Kidney tubule cell (primary cell): ENCODE measurements at places on chromosomes 11 and 22.

- peak; percentile 70 for DNase-seq
Measured at GRCh38 chr22:41447435-41448188, 1.0 kb upstream of the TOB2 start.

- DNase-seq, result no peak
Measured at GRCh38 chr11:70246196-70246595, 24.3 kb upstream of the PPFIA1 start.

DNA sequence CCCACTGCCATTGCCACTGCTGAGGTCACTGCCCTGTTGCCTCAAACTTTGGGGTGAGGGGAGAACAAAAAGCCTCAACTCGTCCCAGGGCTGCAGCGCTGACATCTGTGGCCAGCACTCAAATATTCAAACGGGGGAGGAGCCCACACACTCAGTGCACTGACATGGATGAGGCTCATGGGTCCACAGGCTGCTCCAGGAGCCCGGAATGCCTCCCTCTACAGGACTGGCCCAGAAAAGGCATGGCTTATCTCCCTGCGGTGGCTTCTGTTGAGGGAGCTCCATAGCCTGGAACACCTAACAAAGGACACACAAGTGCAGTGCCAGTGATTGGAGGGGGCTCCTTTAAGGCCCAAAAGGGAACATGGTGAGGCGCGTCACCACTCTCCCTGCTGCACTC is 341.1 kb upstream of the LUZP2 start:
- no peak for DNase-seq

- peak; percentile 83 for DNase-seq
Measured at GRCh38 chr11:104946907-104947306, 21.5 kb downstream of the CASP4 start.

DNA sequence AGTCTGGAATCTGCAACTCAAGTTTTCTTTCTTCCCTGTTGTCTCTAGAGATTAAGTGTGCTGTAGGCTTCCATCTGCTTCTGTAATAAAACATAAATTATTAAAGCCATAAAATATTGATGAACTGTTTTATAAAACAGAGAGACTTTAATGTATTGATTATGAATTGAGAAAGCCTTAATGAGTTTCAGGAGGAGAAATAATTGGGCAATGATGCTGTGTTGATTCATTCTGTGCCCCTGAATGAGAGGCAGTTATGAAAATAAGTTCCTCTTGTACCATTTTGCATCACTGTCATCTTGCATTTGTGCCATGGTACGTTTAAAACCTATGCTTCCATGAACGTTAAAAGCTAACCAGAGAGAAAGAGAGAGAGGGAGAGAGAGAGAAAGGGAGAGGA is 194.1 kb upstream of the LARGE1 start:
- DNase-seq, result no peak

GRCh38 chr11:15683528-15683927 is 568.8 kb downstream of the INSC start:
- DNase-seq, result no peak

GRCh38 chr11:69343401-69344321 is 49.7 kb downstream of the MYEOV start:
- DNase-seq, result no peak

GRCh38 chr11:8019314-8020243 is 32.4 kb downstream of the EIF3F start:
- DNase-seq, result peak; percentile 17

DNA sequence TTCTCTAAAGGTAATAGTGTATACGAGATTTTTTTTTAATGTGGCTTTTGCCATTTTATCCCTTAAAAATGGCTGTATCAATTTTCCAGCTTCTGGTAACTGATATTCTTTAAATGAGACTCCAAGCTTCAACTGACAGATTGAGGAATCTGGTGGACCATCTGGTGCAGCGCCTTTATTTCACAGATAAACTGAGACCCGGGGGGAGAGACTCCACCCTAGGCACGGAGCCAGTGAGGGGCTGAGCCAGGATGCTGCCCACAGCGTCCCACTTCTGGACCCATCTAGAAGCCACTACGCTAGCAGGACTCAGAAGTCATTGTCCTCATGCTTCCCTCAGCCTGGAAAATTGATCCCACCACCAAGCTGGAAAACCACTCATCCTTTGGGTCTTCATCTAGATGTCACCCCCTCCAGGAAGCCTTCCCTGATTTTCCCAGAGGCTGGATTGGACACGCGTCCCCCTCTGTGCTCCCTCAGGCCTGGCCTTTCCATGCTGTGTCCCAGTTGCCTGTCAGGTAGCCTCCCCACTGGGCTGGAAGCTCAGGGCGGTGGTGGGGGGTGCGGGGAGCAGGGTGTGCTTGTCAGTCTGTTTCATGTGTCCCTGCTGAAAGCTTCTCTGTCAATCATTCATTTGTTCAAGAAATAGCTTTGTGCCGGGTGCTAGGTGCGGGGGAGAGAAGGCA is 12.3 kb upstream of the CD5 start:
- DNase-seq, result no peak

- no peak for DNase-seq
Measured at GRCh38 chr11:93220078-93220477, 22.3 kb upstream of the SLC36A4 start.

GRCh38 chr11:134733646-134734045 is 321.6 kb upstream of the B3GAT1 start:
- no peak for DNase-seq

DNA sequence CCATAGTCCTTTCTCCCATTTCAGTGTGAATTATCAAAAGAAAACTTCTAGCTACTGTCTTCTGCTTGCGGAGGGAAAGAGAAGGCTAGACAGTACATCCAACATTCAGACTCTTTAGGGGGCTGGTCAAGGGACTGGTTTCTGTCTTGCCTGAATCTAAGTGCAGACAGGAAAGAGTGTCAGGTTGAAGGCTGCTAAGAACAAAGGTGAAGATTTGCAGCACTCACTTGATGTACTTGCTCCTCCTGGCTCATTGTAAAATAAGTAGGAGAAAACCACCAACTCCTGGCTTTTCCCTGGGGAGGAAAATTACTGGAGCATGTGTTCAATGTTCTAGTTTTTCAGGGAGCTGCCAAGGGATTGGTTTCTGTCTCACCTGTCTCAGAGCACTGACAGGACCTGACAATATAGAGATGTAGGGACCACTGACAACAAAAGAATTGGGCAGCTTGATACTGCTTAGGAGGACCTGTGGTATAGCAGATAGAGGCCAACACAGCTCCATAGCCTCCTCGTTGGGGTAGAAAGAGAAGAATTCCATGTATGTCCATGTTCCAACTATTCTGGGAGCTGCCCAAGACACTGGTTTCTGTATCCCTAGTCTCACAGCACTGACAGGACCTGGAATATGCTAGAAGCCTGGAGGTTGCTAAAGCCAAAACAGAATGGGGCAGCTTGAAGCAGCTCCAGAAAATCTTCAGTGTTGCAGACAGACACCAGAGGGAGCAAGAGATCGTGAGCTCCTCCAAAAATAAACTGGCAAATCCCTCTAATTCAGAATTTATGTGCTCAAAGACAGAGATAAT is 39.7 kb upstream of the MMP12 start:
- DNase-seq, result peak; percentile 53

DNA sequence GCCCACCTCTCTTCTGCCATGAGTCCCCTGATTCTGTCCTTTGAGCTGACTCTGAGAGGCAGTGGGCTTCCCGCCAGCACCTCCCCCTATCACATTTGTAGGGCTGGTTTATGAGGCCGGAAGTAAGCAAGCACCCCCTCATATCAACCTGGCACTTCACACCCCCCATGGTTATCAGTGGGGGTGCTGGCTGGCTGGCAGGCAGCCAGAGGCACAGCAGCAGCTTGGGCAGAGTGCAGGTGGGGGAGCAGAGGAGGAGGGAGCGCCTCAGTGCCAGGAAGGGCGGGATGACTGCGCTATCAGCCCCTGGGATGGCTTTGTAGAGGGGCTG is 22.9 kb upstream of the CHRM4 start:
- no peak for DNase-seq

GRCh38 chr11:65810046-65810868 is 23.4 kb downstream of the OVOL1 start:
- no peak for DNase-seq

- no peak for DNase-seq
Measured at GRCh38 chr11:9250139-9250582, 15.0 kb downstream of the DENND5A start.

DNA sequence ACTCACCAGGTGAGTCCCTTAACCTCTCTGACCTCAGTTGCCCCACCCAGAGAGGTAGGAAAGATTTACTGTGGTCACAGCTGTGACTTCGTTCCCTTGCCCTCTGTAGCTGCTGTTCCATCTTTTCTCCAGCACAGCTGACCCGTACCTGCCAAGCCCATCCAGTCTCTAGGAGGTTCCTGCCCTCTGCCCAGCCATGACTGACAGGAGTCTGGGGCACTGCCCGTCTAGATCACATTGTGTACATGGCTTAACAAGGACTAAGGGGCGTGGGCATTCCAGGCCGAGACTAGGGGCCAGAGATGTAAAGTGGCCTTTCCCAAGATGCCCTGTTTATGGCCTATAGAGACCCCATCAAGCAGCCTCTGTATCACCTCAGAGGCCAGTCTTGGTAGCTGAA is 132.0 kb downstream of the PARVA start:
- DNase-seq, result no peak

DNA sequence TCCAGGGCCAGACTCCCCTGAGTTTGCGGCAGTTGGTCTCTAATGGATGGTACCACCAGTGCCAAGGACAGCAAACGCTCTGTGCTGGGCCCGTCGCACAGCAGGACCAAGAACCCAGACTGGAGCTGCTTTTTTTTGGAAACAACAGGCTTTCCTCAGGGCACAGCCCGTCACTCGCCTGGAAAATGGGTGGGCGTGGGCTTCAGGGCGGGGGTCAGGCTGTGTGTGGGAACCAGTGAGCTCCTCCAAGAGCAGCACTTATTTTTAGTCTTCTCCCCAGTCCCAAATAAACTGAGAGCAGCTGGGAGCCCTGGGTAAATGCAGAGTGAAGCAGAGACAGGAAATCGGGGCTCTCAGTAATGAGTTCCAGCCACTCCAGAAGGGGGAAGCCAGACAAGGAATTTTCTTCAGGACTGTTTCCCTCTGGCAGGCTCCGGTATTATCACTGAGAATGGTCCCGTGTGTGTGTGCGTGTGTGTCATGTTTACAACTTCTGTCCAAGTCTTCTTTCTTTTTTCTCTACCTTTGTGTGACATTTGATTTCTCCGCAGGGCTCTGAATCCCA is 63.0 kb downstream of the PPFIBP2 start:
- DNase-seq, result no peak

GRCh38 chr11:104410336-104410735 is 246.4 kb upstream of the PDGFD start:
- no peak for DNase-seq

GRCh38 chr11:122671400-122671891 is 15.9 kb downstream of the UBASH3B start:
- DNase-seq, result no peak

DNA sequence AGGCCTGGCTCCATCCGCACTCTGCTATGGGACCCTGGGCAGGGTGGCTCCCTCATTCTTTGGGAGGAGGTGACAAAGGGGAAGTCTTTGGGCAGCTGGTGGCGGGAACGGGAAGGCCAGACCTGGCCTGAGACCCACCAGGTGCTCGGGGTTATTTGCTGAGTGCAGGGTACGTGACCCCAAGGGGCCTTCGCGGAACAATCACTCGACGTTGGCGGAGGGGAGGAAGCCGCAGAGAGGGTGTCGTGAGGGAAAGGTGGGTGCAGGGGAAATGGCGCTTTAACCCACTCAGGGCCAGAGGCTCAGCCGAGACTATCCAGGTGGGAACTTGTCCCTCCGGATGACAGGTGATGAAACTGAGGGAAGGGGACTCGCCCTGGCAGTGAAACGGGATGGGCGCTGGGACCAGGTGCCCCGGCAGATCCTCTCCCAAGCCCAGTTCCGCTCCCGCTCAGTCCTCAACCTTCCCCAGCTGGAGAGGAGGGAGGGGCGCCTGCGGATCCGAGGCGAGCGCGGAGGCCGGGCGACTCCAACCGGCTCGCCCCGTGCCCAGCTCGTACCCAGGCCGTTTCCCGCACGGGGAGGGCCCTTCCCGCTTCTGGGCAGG is 911 bp downstream of the A4GALT start:
- DNase-seq, result peak; percentile 30

GRCh38 chr11:83611600-83611999 is 325.4 kb upstream of the CCDC90B start:
- DNase-seq, result no peak

DNA sequence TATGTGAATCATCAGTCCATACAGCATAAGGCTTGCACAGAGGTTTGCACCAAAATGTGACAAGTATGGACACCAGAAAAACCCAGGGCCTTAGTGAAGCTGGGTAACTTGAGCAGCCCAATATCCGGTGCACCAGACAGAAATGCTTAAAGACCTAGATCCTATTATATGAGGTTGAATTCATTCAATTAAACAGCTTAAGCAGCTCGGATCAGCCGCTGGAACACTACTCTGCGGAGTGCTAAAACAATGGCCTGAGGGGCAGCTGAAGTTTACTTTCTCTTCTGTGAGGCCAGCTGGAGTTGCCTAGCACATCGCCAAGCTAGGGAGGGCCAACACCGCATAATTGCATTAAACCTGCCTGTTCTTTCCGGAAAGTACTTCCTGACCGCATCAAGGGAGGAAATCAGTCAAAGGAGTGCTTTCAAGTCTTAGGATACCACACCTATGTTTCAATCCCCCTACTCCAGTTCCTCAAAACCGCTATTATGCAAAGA is 17.0 kb upstream of the FAM181B start:
- DNase-seq, result no peak

DNA sequence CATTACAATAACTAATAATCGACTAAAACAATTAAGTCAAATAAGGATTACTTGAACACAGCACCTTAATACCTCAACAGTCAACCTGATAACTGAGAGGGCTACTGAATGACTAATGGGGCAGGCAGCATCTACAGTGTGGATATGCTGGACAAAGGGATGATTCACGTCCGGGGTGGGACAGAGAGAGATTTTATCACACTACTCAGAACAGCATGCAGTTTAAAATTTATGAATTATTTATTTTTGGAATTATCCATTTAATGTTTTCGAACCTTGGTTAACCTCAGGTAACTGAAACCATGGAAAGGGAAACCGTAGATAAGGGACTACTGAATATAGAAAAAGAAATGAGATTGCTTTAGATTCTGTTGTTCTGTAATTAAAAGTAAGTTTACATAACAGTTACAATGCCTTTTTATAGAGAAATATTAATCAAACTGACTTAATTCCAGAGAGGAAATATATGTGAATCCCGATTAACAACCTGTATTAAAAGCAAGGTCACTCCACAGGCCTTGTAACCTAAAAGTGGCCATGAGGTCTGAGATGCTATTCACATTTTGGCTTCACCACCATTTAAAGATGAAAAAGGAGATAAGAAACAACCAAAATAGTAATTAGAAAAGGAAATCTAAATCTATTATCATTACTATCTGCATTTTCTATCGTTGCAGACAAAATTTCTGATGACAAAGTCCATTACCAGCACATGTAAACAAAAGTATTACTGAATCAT is 119.0 kb upstream of the TP53AIP1 start:
- DNase-seq, result peak; percentile 62

- DNase-seq, result no peak
Measured at GRCh38 chr11:57353036-57353435, 14.9 kb downstream of the P2RX3 start.
